ENCODE measurements at places on chromosomes 6 and 20. TPM values are rescaled to one million over a fixed set of nuclear protein-coding genes. Genes with fewer than 3 reads are reported as not detected.

DNA sequence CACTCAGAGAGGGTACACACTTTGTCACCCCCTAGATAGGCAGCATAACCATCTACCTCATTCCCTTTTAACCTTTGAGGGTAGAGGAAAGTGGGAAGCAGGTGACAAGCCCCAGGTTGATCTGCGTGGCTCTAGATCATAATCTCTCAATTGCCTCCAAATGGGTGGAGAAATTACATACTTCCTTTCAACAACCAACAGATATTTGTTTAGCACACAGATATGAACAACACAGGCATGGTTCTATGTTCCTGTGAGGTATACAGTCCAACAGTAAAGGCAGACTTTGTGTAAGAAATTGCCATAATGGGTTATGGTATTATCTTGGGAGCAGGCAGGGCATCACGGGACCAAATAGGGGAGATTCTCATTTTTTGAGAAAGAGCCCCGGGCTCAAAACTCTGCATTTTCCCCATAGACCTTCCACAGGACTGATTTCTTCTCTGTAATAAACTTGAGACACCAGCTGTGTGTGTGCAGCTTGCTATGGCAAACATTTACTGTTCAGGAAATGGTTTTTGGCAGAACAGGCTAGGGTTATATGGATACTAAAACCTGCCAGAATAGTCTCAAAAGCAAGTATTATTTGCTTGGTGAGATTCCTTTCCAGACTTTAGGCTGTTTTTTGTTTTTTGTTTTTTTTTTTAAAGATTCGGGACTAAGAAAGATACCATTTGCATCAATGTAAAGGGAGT is 126.2 kb downstream of the CD164 start:
- DNase-seq = no peak

GRCh38 chr6:166620478-166621113 is 6.5 kb downstream of the RPS6KA2 start:
- DNase-seq = no peak

Gene VIP
- total RNA-seq = 1.5 TPM

DNA sequence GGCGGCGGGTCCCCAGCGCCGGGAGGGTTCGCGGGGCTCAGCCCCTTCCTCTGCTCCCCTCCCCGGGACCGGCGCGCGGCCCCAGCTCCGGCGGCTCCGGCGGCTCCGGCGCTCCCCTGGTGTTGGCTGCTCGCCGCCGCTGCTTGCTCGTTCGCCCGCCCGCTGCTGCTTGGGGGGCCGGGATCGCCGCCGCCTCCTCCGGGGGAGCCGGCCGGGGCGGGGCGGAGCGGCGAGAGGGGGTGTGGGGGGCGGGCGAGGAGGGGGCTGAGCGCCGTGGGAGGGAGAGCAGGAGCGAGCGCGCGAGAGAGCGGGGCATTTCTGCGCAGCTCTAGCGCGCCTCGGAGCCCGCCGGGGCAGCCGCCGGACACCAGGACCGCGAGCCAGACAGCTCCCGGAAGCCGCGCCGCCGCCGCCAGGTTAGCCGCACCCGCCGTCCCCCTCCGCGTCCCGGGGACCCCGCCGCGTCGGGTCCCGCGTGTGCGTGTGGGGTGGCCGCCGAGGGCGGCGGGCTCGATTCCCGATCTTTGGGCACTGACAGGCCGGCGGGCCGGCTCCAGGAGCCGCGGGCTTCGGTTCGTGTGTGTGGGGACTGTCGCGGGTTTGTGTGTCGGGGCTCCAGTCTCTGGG is 62.0 kb upstream of the EPB41L1 start:
- DNase-seq = no peak

Gene NKAPL
- 0.30 TPM for total RNA-seq

GRCh38 chr6:39841291-39841690 is 49.1 kb downstream of the DAAM2 start:
- DNase-seq = no peak

Gene SMPDL3A
- total RNA-seq = 17.9 TPM

GRCh38 chr6:82270881-82271635 is 23.5 kb upstream of the IBTK start:
- no peak for DNase-seq

Gene BPIFB2
- 0.21 TPM for total RNA-seq

GRCh38 chr20:52972190-52972937 is at the start of gene TSHZ2:
TSS of gene TSHZ2 (plus strand) at chr20:52972358. CDS start at chr20:52973294, 936 bp downstream.
- DNase-seq = no peak

Gene DLK2
- 0.53 TPM for total RNA-seq

DNA sequence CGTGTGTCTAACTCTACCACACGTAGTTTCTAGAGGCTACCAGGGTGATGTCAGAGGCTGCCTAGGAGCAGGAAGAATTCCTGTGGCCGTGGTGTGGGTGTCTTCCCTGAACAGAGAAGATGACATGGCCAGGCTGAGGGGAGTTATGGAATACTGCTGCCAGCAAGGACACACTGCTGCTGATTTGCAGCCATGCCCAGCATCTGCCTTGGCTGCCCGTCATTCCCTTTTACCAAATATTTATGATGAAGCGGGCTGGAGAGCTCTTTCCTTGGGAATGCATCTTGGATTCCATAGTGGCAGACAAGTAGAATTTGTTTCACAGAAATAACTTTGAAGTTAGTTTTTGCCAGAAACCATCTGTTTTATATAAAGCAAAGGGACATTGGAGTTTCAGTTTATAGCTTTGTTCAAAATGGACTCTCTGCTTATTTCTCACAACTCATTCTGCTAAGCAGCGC is 80.8 kb upstream of the VSTM2L start:
- no peak for DNase-seq

- DNase-seq = no peak
Observed at GRCh38 chr6:129583866-129584265, 126.1 kb downstream of the ARHGAP18 start.

Gene VSX1
- not detected for total RNA-seq

GRCh38 chr20:51668515-51668914 is 99.7 kb downstream of the ATP9A start:
- no peak for DNase-seq
